ENCODE measurements at places on chromosomes 1 and 21. TPM values are rescaled to one million over a fixed set of nuclear protein-coding genes. Genes with fewer than 3 reads are reported as not detected.

The VWA5B1 gene
- total RNA-seq: not detected

The KIF26B gene
- total RNA-seq: 3.1 TPM

The TCHHL1 gene
- total RNA-seq: not detected

The LIN28A gene
- total RNA-seq: not detected

The PLCH2 gene
- total RNA-seq: 0.25 TPM

The GBP3 gene
- total RNA-seq: 7.4 TPM

The CD46 gene
- 113 TPM for total RNA-seq

The CLDN8 gene
- total RNA-seq: not detected

The RGS1 gene
- 0.59 TPM for total RNA-seq

The DNAJB4 gene
- 99.4 TPM for total RNA-seq

The ANGPTL1 gene
- total RNA-seq: 6.6 TPM

GRCh38 chr1:56520016-56520601 is 59.3 kb downstream of the PLPP3 start:
- DNase-seq: no peak

DNA sequence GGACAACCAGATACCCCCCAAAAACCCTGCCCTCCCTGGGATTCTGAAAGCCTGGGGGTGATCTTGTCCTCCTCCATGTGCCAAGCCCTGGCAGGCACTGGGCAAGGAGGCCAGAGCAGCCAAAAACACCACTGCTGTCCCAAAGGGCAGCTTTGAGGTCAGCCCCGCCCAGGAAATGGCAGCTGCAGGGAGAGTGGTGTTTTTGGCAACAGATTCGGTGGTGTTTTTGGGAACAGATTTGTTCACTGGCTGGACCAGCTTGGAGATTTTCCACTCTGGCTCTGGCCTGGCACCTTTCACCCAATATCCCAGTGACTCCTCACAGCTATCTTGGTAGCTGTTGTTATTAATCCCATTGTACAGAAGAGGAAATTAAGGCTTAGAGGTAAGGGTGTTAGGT is 34.7 kb downstream of the LRP8 start:
- DNase-seq: no peak

- peak; percentile 89 for DNase-seq
These were observed 932 bp downstream of the SLC30A1 start for GRCh38 chr1:211577819-211578639.

GRCh38 chr21:36079010-36079649 is 9.3 kb downstream of the CBR1 start:
- peak; percentile 36 for DNase-seq

- DNase-seq: peak; percentile 70
These were observed at the start of gene CACYBP for GRCh38 chr1:174999936-175000696. Gene CACYBP (plus strand): TSS chr1:174999947. CDS start chr1:175000181, 234 bp downstream.

GRCh38 chr1:56898005-56898373 is 43.4 kb downstream of the C8A start:
- no peak for DNase-seq

- DNase-seq: no peak
These were observed 91.5 kb downstream of the TENT5C start for GRCh38 chr1:117697220-117697781.

GRCh38 chr21:24729568-24729967 is 877.7 kb downstream of the MRPL39 start:
- no peak for DNase-seq

- DNase-seq: peak; percentile 87
These were observed 9.8 kb upstream of the COL6A1 start for GRCh38 chr21:45971616-45972352.

GRCh38 chr1:9835758-9836631 is 12.2 kb upstream of the CLSTN1 start:
- DNase-seq: no peak

- no peak for DNase-seq
These were observed 49.5 kb downstream of the FGGY start for GRCh38 chr1:59346429-59346828.

- no peak for DNase-seq
These were observed 52.9 kb upstream of the CITED4 start for GRCh38 chr1:40914927-40915569.

- DNase-seq: no peak
These were observed 315.4 kb downstream of the SPATA17 start for GRCh38 chr1:217946511-217946910.

GRCh38 chr1:59029411-59030167 is 245.7 kb upstream of the JUN start:
- no peak for DNase-seq

DNA sequence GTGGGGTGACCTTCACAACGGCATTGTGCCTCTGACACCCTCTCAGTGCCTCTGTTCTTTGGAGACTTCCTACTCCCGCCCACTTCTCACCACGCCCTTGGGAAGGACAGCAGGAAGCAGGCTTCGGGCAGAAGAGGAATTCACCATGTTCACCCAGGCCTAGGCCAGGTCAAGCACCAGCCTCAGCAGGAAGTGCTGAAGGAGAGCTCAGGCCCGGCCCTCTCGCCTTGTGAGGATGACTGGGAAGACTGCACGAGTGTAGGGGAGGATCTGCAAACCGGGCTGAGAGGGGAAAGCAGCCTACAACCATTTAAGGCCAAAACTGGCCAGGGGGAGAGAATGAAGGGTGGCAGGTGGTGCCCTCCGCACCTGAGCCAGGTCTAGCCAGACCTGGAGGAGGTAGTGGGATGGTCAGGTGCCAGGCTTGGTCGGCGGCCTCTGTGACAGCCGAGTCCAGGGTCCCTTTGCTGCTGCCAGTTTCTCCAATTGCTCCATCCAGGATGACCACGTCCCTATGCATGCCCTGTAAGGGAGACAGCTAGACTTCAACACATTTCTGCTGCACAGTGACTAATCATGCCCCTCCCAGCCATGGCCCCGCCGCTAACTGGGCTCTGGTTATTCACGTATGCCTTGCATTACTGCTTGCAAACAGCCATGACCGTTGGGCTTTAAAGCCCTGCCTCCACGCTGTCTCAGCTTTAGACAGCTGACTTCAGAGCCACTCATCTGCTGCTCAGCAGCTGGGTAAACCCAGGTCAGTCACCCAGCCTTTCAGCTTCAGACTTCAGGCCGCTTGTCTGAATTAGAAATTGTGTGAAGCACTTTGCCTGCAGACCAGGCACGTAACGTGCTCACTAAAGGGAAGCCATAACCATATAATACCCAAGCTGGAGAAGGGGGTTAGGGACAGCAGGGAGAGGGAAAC is 8.9 kb downstream of the MRTO4 start:
- DNase-seq: no peak

GRCh38 chr1:111594306-111594693 is 25.3 kb upstream of the RAP1A start:
- DNase-seq: no peak

DNA sequence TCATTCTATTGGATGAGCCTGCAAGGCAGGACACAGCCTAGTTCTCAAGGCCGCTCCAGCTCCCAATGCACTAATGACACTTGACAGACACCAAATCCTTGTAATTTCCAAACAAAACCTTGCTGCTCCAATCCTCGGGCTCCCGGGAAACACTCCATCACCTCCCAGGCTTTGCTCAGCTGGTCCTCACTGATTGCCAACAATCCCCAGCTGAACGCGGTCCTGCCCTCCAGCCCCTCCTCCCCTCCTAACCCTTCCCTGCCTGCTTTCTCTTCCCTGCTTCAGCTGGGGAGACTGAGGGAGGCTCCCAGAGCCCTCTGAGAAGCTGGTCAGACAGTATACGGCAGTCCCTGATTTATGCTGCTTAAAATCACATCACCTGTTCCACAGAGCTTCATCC is 114.4 kb upstream of the TNR start:
- DNase-seq: no peak

DNA sequence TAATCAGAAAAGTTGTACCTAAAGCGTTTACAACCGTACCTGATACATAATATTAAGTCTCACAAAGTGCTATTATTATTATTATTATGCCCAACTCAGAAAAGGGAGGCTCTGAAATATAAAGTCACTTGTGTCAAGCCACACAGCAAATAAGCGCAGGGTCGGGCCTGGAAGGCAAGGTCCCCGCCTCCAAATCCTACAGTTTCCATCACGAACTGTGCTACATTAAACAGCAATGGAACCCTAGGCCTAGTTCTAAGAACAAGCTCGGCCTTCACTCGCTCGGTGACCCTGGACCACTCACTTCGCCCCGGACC is 549 bp downstream of the PARS2 start:
- no peak for DNase-seq

GRCh38 chr1:26785611-26786436 is 1.9 kb upstream of the PIGV start:
- no peak for DNase-seq

DNA sequence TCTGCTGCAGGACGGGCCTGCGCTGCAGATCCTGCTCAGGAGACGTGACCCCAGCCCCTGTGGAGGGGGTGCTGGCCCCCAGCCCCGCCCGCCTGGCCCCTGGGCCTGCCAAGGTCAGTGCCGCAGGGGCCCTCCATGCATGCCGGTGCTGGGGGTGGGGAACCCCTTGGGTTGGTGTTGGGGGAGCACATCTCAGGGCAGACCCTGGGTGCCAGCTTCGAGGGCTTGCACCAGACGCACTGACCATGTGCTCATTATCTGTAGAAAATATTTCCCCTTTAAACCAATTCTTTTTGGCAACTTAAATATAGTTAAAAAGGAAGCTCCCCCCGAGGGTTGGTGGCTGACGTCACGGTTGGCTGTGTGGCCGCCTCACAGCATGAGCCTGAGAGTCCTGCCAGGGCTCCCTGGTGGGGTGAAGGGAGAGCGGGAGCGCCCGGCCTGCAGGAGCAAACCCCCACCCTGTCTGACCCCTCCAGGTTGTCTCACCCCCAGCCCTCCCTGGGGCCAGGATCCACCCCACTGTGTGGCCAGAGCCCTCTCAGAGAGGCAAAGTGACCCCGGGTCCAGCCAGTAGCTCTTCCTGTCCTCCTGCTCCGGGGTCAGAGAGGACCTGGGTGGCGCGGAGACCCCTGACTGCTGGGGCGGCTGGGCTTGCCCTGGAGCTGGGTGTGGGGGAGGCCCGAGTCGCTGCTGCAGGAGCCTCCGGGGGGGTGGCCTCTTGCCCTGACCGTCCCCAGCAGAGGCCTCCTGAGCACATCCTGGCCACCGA is 5.3 kb upstream of the PFKL start:
- peak; percentile 93 for DNase-seq

GRCh38 chr1:115098979-115099692 is 9.8 kb upstream of the TSPAN2 start:
- DNase-seq: no peak

DNA sequence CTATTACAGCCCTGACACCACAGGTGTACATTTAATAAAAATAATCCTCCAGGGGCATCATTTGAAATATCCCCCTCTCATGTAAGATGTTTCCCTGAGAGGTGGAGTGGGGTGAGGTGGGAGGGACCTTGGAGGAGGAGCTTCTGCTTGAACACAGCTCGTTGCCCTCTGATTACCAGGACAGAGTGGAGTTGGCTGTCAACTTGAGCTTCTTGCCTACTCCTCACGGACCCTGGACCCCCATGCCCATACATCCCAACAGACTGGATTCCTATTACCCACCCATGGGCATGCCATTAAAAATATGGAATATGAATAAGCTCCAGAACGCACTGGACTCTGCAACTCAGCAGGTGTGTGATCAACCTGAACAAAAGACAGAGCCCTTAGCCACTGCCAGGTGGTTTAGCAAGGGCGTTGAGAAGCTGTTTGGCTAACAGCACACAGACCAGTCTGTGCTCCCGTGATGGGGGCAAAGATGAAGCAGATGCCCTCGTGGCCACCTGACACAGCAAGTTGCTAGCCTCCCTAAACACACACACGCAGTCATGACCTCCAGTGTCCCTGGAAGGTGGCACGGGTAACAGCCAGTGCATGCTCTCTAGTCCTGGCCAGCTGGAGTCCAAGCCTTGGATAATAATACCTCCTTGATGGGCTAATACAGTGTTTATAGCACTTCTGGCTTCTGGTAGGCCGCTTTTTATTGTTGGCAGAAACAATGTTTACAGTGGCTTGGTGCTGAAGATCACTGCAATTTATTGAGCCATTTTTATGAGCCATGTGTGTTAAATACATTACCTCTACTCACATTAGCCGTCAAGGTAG is 155.0 kb downstream of the TOMM20 start:
- no peak for DNase-seq

- no peak for DNase-seq
These were observed 86.2 kb downstream of the SLC66A1 start for GRCh38 chr1:19398309-19398760.

DNA sequence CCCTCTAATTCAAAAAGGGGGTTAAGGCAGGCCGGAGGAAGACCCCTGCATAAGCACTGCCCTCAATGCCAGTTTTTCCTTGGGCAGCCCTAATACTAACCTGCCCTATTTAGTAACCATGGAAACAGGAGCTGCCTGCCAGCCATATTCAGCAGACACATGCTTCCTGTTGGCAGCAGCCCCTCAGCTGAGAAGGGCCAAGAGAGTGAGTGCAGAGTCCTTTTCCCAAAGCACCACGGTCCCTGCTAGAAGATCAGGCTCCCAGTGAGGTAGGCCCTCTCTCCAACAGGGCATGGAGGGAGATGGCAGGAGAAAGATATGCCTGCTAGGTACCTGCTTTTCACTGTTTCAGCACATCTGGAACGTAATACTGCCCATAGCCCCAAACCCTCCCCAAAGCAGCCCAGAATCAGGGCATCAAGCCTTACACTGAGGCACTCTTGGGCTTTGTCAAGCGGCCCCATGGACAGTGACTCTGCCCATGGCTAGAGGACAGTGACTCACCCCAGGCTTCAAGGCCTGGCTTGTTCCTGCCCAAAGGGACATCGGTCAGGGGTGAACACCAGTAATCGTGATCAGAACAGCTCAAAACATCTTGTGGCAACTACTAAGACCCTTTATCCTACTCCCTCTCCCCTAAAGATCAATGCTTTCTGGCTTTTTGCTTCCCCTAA is 64.5 kb downstream of the BCAR3 start:
- DNase-seq: peak; percentile 61

GRCh38 chr1:119351997-119352396 is 16.6 kb upstream of the HAO2 start:
- no peak for DNase-seq

- no peak for DNase-seq
These were observed 16.0 kb downstream of the QSOX1 start for GRCh38 chr1:180170546-180171151.

DNA sequence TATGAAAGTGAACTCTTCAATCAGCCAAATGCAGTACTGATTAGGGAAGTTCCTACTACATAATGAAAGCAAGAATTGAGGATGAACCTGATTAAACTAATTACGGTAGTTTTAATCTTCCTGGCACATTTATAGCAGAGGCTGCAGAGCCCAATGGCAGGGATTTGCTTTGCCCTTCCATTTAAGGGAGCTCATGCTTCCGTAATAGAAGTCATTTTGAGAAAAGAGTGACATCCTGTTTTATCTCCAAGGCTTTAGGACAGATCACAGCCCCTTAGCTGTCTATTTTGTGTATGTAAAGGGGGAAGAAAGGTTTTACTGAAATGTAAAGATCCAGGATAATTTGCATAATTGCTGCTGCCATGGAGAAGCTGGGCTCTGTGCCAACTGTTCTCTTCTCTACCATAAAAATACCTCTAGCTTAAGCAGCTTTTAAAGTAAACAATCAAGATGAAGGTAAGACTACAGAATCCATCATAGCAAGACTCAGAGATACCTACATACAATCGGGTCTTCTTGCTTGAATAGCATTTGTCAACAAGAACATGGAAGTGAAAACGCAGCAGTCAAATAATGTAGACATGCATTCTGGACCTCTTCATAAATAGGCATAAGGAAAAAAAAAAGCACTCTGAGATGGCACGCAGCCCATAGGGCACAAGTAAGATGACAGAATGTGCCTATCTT is 62.5 kb downstream of the ASH1L start:
- no peak for DNase-seq
